ENCODE measurements at places on chromosomes 12 and 14.

DNA sequence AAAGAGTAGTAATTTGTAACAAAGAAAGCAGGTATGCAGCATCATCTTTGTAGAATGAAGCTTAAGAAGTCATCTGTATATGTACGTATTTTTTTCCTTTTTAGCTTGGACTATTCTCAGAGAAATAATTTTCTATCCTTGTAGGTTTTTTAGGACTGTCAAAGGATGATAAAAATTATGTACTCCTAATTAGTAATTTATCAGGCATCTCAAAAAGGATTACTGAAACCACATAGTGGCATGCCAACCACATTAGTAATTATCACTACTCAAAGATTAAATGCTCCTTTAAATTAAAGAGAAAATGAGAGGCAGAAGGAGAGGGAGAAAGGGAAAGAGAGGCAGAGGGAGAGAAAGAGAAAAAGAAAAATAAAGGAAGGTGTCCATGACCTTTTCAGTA is 17.3 kb downstream of the TTC8 start:
- no peak for DNase-seq

DNA sequence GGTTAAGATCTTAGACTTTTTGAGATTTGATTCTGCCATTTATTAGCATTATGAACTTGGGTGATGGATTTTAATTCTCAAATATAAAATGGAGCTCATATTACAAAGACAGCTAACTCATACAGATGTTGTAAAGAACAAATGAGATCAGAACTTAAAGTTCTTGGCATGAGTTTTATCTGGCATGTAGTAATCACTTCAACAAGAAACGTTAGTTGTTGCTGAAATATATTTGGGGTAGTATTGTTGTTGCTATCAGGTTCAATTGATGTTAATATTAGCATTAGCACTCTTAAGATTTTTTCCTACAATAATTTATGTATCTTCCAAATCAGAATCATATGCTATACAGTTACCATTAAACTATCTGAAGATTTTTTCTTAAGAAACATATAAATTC is 71.0 kb downstream of the SLC6A15 start:
- DNase-seq, result no peak

GRCh38 chr12:98418357-98419075 is 96.9 kb upstream of the TMPO start:
- DNase-seq, result no peak

GRCh38 chr14:42642787-42643186 is 1036.1 kb downstream of the LRFN5 start:
- no peak for DNase-seq

DNA sequence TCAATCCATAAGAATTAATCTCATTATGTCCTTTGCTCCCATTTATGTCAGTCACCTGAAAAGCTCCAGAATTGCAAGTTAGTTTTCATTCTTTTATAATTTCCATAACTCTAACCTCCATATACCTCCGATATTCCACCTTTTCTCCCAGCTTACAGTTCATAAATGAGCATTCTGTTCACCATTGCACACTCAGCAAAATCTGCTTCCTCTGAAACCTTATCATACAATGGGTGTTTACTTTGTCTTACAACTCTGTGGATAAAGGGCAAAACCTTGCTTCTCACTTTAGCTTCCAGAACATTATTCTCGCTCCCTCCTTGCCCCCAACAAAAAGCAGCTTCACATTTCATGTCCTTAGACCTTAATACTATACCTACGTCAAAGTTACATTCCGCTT is 19.3 kb upstream of the SLCO1B1 start:
- no peak for DNase-seq

- no peak for DNase-seq
These were observed 93.8 kb downstream of the SLC38A6 start for GRCh38 chr14:61074852-61075251.

DNA sequence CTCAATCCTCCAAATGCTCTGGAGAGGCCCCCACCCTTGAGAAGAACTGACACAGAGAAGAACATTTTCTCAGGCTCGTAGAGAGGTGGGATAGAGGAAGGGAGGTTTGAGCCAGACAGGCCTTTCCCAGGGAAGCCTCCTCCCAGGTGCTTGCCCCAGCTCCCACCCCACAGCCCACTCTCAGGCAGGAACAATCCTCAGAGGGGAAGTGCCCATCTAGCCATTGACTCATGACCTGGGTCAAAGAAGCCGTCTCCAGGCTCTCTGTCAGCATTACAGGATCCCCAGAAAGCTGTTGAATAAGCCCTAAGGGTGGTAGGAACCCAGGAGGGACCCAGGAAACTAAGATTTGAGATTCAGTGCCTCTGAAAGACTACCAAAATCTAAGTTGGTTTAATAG is 3.8 kb downstream of the AQP6 start:
- no peak for DNase-seq

DNA sequence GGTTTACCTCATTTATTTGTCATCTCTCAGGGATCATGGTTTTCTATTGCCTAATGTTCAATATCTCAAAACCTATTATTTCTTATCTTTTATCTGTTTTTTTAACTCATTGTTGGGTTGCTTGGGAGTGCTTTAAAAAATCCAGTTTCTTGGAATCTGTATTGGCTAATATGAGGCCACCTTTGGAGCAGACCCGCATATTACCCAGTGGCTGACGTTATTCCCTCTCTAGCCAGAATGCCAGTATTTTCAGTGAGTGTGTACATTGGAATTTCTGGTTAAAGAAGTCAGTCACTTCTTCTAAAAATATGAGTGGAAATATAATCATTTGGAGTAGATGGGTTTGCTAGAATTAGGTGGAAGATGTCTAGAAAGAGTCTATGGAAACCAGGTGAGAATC is 38.3 kb downstream of the PRMT8 start:
- DNase-seq, result no peak

DNA sequence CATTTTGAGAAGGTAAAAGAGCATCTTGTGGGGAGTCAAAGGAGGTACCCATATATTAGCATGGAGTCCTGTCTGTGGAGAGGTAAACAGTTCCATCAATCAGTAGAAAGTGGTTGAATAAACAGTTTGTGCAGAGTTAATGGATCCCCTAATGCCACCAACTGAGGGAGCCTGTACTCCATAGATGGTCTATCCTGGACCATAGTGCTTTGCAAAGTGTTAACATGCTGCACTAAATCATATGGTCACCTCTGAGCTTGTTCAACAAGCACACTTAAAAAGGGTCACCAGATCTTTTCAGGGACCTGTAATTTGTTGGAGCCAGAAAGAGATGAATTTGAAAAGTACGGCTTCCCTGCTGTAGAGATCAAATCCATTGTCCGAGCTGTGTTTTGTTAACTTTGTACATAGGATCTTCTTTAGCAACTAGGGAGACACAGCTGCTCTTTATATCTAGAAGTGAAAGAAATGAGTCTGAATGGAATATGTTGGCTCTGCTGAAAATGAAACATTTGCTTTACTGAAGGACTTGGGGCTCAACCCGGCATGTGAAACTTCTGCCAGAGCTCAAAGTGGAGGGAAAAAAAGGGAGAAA is 366.4 kb downstream of the ETNK1 start:
- no peak for DNase-seq

DNA sequence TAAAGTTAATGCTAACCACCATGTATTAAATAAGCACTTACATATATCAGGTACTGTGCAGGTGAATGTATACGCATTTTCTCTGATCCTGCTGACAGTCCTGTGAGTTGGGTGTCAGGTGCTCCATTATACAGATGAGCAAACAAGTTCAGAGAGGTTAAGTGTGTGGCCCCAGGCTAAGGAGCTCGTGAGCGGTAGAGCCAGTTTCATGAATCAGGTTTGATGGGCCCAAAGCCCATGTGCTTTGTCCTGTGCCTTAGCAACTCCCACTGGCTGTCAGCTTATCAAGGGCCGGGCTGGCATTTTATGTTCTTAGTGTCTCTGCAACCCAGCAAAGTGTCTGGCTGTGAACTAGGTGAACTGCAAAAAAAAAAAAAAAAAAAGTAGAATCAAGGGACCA is 701.2 kb upstream of the TBX3 start:
- no peak for DNase-seq

GRCh38 chr12:19185262-19185929 is 55.9 kb downstream of the PLEKHA5 start:
- no peak for DNase-seq

DNA sequence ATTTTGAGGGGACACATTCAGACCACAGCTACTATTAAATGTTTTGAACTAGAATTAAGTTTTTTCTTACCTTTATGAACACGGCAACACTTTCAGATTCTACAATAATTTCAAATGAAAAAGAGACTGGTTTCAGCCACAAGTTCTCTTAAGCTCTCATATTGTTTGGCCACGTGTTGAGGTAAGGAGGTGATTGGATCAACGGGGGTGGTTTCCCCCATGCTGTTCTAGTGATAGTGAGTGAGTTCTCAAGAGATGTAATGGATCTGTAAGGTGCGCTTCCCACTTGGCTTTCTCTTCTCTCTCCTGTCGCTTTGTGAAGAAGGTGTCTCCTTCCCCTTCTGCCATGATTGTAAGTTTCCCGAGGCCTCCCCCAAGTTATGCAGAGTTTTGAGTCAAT is 48.9 kb upstream of the DYRK2 start:
- no peak for DNase-seq

- no peak for DNase-seq
These were observed 15.7 kb upstream of the TMEM119 start for GRCh38 chr12:108613548-108613947.

- no peak for DNase-seq
These were observed 103.6 kb downstream of the TMEM30B start for GRCh38 chr14:61177279-61178225.

DNA sequence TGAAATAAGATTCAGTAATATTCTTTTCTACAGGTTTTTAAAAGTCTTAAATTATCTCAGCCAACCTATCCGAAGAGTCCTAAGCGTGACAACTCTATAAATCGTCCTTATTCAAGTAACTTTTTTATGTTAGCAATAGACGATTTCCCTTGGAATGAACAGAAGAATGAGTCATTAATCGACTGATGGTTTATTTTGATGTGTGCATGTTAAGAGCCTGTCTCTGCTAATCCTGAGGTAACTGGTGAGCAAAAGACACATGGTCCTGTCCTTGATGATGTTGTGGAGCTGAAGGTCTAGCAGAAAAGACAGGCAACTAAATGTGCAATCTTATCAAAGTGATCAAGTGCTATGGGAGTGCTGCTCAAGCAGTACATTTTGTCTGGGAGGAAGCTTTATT is 80.4 kb downstream of the DAAM1 start:
- no peak for DNase-seq

GRCh38 chr12:121610239-121611149 is 15.8 kb upstream of the ORAI1 start:
- DNase-seq, result no peak

- no peak for DNase-seq
These were observed 21.9 kb upstream of the MAP1LC3B2 start for GRCh38 chr12:116537101-116537904.

GRCh38 chr12:89950421-89950820 is 241.8 kb upstream of the ATP2B1 start:
- no peak for DNase-seq

GRCh38 chr12:41910578-41911320 is 233.9 kb downstream of the GXYLT1 start:
- DNase-seq, result no peak

GRCh38 chr14:74065746-74066575 is 18.3 kb downstream of the ALDH6A1 start:
- no peak for DNase-seq

GRCh38 chr12:126493366-126494108 is 1428.3 kb downstream of the AACS start:
- DNase-seq, result no peak

DNA sequence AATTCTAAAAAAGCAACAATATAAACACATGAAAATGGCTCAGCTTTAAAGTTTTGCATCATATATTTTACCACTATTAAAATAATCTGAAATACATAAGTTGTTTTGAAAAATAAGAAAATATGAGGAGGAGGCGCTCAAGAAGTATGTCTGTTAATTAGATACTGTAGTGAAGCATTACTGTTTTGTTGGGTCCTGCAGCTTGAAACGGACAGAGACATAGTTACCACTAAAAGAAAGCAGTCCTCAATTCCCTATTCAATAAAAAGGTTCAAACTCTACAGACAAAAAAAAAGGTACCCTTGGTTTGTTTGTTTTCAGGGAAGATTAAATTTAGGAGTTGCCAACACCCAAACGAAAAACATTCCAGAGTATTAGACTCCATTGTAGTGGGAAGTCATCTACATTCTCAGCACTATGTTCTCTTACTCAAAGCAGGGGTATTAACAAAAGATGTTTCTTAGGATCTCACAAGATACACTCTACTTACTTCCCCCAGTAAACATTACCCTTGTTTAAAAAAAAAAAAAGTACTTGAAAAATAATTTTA is 3.0 kb downstream of the PAWR start:
- DNase-seq, result no peak

DNA sequence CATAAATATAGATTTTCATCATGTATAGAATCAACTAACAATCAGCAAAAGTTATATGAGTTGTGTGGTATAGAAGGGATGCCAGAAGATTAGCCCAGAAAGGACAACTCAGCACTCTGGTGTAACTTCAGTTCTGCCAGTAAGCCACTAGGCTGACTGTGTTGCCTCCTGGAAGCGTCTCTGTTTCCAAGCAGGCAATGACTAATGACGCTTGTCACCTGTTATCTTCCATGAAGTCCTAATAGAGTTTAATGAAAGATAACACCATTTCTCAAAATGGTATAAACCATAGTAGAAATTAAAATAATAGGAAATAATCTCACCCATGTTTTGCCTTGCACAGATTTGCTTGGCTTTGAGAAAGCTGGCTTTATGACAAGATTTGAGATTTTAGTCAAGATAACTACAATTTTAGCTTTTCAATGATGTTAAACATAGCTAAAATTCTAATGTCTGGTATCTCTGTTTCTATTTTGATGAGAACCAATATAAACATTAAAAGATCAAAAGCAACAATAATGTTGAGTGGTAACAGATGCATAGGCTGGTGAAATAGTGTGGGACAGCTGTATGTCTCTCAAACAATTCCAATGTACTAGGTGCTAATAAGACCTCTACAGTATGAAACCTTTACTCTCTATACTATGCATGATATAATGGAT is 9.0 kb upstream of the RNU6-7 start:
- no peak for DNase-seq

GRCh38 chr14:91145391-91146160 is 31.7 kb downstream of the DGLUCY start:
- DNase-seq, result no peak

DNA sequence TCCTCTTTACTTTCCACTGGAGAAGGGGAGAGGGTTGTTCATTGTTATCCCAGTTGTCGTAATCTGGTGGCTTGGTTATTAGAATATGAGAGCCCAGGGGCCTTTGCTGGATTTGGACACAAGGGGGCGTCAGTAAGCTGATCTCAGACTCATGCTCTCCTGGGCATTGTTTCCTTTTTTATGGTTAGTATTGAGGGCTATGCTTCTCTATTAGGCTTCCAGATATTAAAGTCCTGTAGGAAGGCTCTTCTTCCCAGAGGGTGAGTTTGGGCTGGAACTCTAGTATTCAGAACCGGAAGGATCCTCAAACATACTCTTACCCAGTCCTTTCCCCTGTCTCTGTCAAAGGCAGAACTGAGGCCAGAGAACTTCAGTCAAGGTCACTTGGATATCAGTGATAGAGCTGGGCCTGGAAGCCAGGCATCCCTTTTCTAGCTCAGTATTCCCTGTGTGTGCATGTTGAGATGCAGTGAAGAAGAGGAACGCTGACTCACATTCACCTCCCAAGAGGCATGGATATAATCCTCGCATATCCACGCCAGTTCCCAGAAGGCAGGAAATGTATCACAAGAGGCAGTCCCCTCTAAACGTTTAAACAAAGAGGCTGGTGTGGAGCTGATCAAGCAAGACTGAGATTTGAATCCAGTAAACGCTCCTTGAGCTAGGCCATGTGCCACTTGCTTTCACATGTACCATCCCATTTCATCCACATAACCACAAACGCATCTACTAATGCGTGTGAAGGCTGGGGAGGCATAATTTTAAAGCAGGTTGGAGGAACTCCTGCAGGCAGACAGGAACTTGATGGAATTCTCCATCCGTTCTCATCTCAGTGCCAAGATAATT is 41.6 kb downstream of the UBE3B start:
- peak; percentile 22 for DNase-seq
